ENCODE measurements at places on chromosomes 7 and 10.
A peak's percentile ranks its signal among the peaks of the same experiment; 100 is the strongest.

DNA sequence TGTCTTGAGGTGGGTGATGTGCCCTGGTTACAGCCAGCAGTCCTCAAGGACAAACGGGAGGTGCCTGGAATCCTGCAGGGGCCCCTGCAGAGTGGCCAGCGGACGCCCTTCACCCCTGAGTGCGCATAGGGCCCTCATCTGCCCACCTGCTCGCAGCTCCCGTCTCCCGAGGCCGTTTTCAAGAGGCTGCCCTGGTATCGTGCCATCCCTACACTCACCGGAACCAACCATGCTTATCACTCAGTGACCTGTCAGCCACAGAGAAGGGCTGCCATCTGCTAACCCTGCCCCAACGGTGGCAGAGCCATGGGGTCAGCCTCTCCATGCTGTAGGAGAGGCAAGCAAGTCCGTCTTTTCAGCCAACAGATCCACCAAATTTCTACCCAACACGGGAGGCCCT is 122.0 kb downstream of the FAM53B start:
- no peak overlapping the region for H3K4me3 ChIP-seq
- H3K4me1 ChIP-seq = peaks cover 97% of the 10 kb centered on the region
- no peaks in the 10 kb centered on the region for H3K27me3 ChIP-seq
- peaks cover 6% of the 10 kb centered on the region for H3K36me3 ChIP-seq

- H3K36me3 ChIP-seq = no peaks in the 10 kb centered on the region
- H3K27me3 ChIP-seq = no peaks in the 10 kb centered on the region
- no peak overlapping the region for H3K4me3 ChIP-seq
- no peak overlapping the region for H3K27ac ChIP-seq
Measured at GRCh38 chr10:78597796-78598555, 470.8 kb upstream of the ZMIZ1 start.

GRCh38 chr7:149257146-149257545 is 4.8 kb upstream of the ZNF783 start:
- no peak overlapping the region for H3K27ac ChIP-seq
- no peaks in the 10 kb centered on the region for H3K27me3 ChIP-seq
- peaks cover 22% of the 10 kb centered on the region for H3K36me3 ChIP-seq

- no peak overlapping the region for H3K27ac ChIP-seq
- H3K36me3 ChIP-seq = no peaks in the 10 kb centered on the region
- no peaks in the 10 kb centered on the region for H3K27me3 ChIP-seq
- H3K4me1 ChIP-seq = no peaks in the 10 kb centered on the region
- no peak overlapping the region for H3K4me3 ChIP-seq
Measured at GRCh38 chr10:24759672-24760071, 36.0 kb upstream of the ARHGAP21 start.

- no peak overlapping the region for H3K4me3 ChIP-seq
- no peak for DNase-seq
- H3K4me1 ChIP-seq = peaks cover 18% of the 10 kb centered on the region
- no peaks in the 10 kb centered on the region for H3K27me3 ChIP-seq
Measured at GRCh38 chr7:93914581-93915066, 6.9 kb upstream of the GNG11 start.

DNA sequence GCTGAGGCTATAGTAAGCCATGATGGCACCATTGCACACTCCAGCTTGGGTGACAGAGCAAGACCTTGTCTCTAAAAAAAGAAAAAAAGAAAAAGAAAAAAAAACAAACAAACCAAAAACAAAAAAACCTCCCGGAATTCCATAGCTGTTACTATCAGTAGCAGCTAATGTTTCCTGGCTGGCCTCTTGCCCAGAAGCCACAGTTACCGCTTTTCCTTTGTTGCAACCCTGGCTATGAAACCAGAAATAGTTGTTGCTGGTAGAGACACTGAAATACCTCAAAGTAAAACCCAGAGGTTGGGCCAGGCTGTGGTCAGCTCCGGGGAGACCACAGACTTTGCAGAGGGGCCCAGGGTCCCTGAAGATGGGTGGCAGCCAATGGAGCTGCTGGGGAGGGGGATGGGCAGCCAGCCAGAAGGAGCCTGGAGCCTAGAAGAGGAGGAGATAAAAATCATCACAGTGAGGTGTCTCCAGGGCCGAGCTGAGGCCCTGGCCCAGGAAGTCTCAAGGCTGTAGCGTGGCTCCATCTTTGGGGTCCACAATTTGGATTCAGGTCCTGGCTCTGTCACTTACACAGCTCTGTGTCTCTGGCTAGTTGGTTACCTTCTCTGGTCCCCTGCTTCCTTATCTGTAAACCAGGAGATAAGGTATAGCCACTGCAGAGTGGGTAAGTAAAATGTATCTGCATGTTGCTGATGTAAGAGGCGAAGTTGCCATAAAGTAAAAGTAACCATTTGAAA is 3.4 kb upstream of the CHST12 start:
- H3K4me3 ChIP-seq = no peak overlapping the region
- peaks cover 14% of the 10 kb centered on the region for H3K4me1 ChIP-seq
- no peaks in the 10 kb centered on the region for H3K27me3 ChIP-seq
- peak overlapping the region; percentile 67 for H3K27ac ChIP-seq
- no peaks in the 10 kb centered on the region for H3K36me3 ChIP-seq
- no peak for DNase-seq

- H3K27ac ChIP-seq = no peak overlapping the region
- no peak overlapping the region for H3K4me3 ChIP-seq
- no peaks in the 10 kb centered on the region for H3K36me3 ChIP-seq
- H3K4me1 ChIP-seq = no peaks in the 10 kb centered on the region
- DNase-seq = no peak
Measured at GRCh38 chr7:118040562-118040961, 143.4 kb upstream of the LSM8 start.

GRCh38 chr7:155980841-155981240 is 168.6 kb upstream of the SHH start:
- H3K27me3 ChIP-seq = no peaks in the 10 kb centered on the region
- no peaks in the 10 kb centered on the region for H3K4me1 ChIP-seq
- no peak for DNase-seq
- no peaks in the 10 kb centered on the region for H3K36me3 ChIP-seq
- H3K4me3 ChIP-seq = no peak overlapping the region

- H3K27ac ChIP-seq = no peak overlapping the region
- H3K27me3 ChIP-seq = no peaks in the 10 kb centered on the region
- no peaks in the 10 kb centered on the region for H3K4me1 ChIP-seq
- H3K4me3 ChIP-seq = no peak overlapping the region
- no peaks in the 10 kb centered on the region for H3K36me3 ChIP-seq
- no peak for DNase-seq
Measured at GRCh38 chr10:129893104-129894089, 70.7 kb downstream of the EBF3 start.

DNA sequence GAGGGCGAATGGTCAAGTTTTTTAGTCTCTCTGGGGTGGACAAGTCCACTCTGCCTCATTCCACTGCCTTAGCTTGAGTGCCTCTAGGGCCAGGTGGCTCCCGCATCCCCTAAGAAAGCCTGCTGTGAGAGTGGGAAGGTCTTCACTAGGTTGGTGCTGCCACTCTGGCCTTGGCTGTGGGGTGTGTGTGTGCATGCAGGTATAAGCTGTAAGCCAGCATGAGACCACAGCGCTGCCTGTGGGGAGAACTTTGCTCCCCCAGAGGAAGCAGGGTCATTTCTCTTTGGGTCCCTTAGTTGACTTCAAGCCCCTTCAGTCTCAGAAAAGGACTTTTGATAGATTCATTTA is 25.5 kb upstream of the PCBD1 start:
- H3K27me3 ChIP-seq = no peaks in the 10 kb centered on the region
- H3K27ac ChIP-seq = no peak overlapping the region
- no peaks in the 10 kb centered on the region for H3K4me1 ChIP-seq
- no peak overlapping the region for H3K4me3 ChIP-seq
- no peaks in the 10 kb centered on the region for H3K36me3 ChIP-seq
- no peak for DNase-seq

GRCh38 chr10:132331601-132332432 is at the start of gene LRRC27:
Gene LRRC27 (plus strand): TSS chr10:132332193. CDS start chr10:132333525, 1,332 bp downstream.
- peaks cover 16% of the 10 kb centered on the region for H3K36me3 ChIP-seq
- peak; percentile 89 for DNase-seq
- peak within 1 kb of the TSS; percentile 92 for H3K27ac ChIP-seq
- peaks cover 14% of the 10 kb centered on the region for H3K4me1 ChIP-seq
- peak within 1 kb of the TSS; percentile 55 for H3K4me3 ChIP-seq

DNA sequence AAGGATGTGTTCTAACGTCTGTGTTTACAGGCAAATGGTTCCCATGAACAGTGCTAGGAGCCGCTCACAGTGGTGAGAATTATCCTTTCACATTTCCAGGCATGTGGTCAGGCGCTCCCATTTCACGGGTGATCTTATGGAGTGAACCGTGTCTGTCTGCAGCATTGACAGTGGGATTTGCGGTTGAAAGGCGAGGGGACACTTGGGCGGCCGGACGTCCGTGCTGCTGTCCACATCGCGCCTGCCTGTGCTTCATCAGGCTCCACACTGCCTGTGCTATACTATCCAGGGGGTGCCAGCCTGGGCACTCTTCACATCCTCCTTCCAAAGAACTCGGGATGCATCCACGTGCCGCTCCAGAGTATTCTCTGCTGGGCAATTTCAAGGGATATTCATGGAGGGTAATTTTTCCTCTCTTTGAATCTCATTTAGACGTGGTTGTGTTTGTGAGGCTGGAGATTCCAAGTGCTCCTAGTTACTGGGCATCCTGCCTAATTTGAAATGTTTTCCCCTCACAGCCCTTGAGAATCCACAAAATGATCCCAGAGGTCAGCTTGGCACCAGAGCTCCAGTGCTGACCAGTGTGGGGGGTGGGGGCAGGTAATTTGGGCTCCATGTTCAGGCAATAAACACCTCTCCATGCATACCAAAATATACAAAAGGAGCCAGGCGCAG is 61.9 kb upstream of the EBF3 start:
- H3K27me3 ChIP-seq = no peaks in the 10 kb centered on the region
- H3K4me1 ChIP-seq = no peaks in the 10 kb centered on the region
- DNase-seq = no peak
- no peak overlapping the region for H3K27ac ChIP-seq
- H3K36me3 ChIP-seq = no peaks in the 10 kb centered on the region

DNA sequence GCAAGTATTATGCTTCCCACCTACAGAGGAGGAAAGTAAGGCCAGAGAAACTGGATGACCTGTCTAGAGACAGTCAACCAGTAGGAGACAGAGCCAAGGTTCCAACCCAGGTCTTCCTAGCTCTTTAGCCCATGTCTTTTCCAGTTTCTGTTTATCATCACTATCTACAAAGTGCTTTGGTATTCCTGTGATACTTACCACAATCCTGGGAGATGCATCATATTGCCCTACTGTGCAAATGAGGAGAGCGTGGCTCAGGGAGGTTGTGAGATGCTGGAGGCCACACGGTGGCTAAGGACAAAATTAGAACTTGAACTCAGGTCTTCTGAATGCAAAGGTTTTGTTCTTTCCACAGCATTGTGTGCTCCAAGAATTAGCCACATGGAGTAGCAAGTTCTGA is 11.2 kb upstream of the PLEKHA1 start:
- H3K27ac ChIP-seq = no peak overlapping the region
- H3K27me3 ChIP-seq = no peaks in the 10 kb centered on the region
- no peaks in the 10 kb centered on the region for H3K4me1 ChIP-seq

GRCh38 chr10:115624448-115624847 is 531.3 kb downstream of the ATRNL1 start:
- no peak for DNase-seq
- H3K4me1 ChIP-seq = no peaks in the 10 kb centered on the region
- H3K27ac ChIP-seq = no peak overlapping the region
- H3K36me3 ChIP-seq = no peaks in the 10 kb centered on the region

DNA sequence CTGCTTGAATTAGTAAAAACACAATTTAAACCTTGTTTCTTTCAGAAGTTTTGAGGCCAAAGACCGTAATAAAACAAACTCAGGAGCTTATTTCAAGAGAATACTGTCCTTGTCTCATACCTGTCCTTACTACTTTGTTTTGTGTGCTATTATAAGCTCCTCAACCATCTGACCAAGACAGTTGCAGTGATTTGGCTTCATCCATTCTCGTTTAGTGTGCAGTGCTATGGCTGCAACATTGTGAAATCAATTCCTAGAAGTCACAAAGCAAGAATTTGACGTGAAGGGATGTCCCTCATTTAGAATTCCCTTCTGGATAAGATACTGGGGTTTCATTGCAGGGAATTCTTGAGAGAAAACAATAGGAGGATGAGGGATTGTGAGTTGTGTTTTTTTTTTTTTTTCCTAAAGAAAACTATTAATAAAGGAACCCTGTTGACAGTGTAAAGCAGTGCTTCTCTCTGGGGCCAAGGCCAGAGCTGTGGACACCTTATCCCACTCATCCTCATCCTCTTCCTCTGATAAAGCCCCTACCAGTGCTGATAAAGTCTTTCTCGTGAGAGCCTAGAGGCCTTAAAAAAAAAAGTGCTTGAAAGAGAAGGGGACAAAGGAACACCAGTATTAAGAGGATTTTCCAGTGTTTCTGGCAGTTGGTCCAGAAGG is at the start of gene OIT3:
Gene OIT3 (plus strand): TSS at position 604 of the 663 bp plus-strand sequence. CDS start 60 bp downstream, outside the sequence.
- no peaks in the 10 kb centered on the region for H3K27me3 ChIP-seq
- no peaks in the 10 kb centered on the region for H3K36me3 ChIP-seq
- no peak within 1 kb of the TSS for H3K27ac ChIP-seq

GRCh38 chr7:45217358-45217757 is 59.8 kb downstream of the RAMP3 start:
- H3K36me3 ChIP-seq = no peaks in the 10 kb centered on the region
- H3K4me1 ChIP-seq = no peaks in the 10 kb centered on the region
- no peak overlapping the region for H3K27ac ChIP-seq

GRCh38 chr7:127909424-127910152 is 121.6 kb downstream of the LRRC4 start:
- H3K4me3 ChIP-seq = no peak overlapping the region
- no peak for DNase-seq
- no peak overlapping the region for H3K27ac ChIP-seq
- H3K4me1 ChIP-seq = no peaks in the 10 kb centered on the region
- H3K27me3 ChIP-seq = no peaks in the 10 kb centered on the region
- H3K36me3 ChIP-seq = peaks cover 15% of the 10 kb centered on the region

- no peaks in the 10 kb centered on the region for H3K27me3 ChIP-seq
- H3K27ac ChIP-seq = no peak overlapping the region
- no peaks in the 10 kb centered on the region for H3K36me3 ChIP-seq
- H3K4me1 ChIP-seq = no peaks in the 10 kb centered on the region
- DNase-seq = no peak
- no peak overlapping the region for H3K4me3 ChIP-seq
Measured at GRCh38 chr7:144997512-144997911, 161.7 kb upstream of the TPK1 start.

DNA sequence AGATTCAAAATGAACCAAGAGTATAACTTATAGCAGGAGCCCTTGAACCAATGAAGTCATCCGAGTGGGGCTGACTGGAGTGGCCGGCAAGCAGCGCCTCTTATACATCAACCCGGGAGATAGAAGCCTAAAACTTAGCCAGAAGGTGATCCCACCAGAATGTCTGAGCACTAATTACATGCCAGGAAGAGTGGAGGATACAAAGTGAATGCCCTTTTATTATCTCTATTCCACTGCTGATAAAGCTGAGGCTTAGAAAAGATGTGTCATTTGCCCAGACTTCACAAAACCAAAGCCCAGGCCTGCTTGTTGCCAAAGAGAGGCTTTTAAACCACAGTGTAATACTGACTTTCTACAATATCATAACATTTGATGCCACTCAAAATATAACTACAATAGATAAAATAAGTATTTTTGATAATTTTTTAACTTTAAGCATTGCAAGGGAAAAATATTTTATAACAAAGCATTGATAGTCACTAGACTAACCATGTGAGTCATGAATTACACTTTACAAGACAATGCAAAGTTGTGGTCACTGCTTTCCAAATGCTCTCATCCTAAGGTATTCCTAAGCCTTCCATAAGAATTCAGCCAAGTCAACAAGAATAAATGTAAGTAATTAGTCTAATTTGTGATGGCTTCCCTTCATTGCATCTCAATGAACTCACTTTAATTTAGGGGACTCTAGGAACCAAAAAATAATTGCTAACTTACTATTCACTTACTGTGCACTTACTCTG is 58.6 kb upstream of the ARID5B start:
- no peaks in the 10 kb centered on the region for H3K36me3 ChIP-seq
- no peak overlapping the region for H3K27ac ChIP-seq
- H3K4me3 ChIP-seq = no peak overlapping the region
- no peak for DNase-seq
